Stimulated activated CD4-positive, alpha-beta T cell treated with anti-CD3 and anti-CD28 coated beads, Interleukin-12 subunit alpha, Interleukin-12 subunit beta, amount 100 ng/mL, for 4 hours (primary cell): ENCODE measurements at places on chromosomes 1 and 21.

DNA sequence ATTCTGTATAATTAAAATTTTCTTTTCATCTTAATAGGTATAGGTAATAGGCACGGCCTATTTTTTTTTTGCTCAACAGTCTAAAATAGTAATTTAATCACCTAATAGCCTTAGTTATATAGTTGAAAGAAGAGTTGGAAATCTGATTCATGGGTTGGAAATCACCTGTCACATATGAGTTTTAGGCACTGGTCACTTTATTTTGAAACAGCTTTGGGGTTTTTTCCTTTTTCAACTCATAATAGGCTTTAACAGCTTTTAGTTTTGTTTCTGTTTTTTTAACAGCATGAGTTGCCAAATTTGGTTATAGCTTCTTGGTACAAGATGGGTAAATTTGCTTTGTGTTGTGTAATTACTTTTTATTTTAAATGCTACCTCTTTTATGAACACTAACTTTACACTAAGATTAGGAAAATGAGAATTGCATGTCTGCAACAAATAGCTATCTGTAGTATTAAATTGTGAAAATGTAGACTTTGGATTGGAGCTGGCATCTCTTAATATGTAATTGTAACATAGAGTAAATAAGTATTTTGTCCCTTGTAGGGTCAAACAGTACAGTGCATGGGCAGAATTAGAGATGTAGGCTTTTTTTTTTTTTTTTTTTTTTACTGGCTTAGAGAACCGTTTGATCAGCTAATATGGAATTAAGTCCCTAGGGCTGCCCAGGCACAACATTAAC, 109.8 kb downstream of the OSBPL9 start:
- DNase-seq: no peak

DNA sequence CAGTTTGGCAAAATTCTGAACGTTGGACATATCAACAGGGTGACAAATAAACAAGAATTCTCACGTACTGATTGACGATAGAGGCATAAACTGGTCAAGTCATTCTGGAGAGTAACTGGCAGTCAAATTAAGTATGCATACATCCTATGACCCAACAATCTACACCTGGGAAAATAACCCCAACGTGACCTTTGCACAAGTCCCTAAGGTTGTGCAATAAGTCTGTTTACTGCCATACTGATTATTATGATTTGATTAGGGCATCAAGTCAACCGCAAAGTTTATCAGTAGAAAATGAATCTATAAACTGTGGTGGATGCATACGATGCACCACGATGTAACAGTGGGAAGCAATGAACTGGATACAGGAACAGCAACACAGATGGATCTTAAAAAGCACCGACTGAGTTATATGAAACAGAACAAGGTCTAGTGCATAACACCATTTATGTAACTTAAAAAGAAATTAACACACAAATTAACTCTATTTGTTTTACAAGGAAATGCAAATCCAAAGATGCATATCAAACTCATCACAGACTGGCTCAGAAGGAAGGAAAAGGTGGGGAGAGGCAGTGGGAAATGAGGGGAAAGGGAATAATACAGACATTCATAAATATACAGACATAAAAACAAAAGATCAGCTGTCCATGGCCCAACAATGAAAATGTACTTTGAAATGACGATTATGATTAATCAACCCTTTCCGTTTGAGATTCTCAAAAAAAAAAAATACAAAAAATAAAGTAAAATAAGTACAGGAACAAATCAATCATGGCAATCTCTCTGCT, 41.0 kb upstream of the SEC16B start:
- DNase-seq: no peak

- no peak for DNase-seq
Observed at GRCh38 chr1:229022595-229023333, 248.1 kb upstream of the RAB4A start.

DNA sequence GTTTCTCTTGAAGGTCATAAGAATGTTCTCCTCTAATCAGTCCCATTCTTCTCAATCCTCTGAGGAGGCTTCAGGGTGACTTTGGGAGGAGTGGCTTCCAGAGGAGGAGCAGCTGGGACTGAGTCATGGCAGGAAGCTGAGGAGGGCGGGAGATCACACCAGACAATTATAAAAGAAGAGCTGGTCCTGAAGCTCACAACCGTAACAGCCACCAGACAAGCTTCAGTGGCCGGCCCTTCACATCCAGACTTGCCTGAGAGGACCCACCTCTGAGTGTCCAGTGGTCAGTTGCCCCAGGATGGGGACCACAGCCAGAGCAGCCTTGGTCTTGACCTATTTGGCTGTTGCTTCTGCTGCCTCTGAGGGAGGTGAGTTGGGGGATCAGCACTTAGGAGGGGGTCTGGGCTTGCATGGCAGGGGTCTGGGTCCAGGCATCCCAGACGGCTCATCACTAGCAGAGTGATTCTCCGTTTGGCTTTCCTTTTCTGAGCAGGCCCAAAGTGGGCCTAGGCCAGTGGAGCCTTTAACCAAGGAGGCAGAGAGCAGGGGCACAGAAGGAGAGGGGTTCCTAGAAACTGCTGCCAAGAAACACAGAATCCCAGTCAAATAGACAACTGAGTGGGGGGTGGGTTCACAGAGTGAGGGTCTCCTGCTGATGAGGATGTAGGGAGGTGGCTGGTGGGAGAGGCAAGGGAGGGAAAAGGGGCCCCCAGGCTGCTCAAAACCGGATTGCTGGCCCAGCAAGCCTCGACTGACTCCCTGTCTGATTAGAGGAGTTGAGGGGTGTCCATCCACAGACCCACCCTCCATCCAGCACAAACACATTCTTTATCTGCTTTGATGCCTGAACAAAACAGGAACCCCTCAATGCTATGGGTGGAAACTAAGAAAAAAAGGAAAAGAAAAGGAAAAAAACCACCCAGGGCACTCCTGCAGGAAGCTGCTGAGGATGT, at the start of gene ECM1:
Gene ECM1 (plus strand): TSS at position 198 of the 953 bp plus-strand sequence. CDS start 101 bp downstream, at position 299.
- no peak for DNase-seq

- DNase-seq: no peak
Observed at GRCh38 chr1:85947186-85947585, 209.4 kb downstream of the COL24A1 start.

DNA sequence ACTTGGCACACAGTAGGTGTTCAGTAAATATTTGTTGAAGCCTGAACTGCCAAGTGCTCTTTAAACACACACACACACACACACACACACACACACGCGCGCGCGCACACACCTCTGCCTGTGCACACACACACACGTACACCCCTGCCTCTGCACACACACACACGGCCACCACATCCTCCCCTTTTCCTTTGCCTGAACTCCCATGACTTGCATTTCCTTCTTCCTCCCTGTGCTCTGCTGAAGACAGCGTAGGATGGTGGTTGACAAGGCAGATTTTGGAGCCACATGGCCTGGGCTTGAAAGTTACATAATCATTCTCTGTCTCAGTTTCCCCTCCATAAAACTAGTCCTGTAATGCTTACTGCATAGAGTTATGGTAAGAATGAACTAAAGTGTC, 712.3 kb downstream of the PTPRU start:
- no peak for DNase-seq

DNA sequence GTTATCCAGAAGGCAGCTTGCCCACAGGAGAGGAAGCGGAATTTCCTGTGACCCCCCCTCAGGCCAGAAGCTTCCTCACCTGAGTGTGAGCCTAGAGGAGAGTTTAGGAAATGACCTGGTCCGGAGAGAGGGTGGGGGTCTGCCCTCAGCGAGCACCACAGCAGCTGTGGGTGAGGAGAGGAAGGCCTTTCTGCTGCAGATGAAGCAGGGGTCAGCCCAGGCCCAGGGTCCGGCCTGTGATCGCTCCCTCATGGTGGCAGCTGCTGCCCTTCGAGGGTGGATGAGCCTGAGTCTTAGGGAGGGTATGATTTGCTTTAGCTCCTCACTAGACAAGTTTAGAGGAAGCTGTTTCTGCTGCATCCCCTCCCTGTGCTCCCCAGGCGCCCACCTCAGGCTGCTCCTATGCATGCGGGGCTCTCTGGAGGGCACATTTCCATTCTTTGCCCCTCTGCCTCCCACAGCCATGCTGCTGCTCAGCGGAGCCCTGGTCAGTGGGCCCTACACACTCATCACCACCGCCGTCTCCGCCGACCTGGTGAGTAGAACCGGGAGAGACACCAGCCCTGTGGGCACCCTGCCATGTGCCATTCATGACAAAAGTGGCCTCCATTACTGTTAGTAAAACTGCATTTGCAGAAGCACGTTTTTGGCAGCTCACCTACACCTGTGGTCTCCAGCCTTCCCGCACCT, 53.0 kb downstream of the SLC37A1 start:
- DNase-seq: no peak

DNA sequence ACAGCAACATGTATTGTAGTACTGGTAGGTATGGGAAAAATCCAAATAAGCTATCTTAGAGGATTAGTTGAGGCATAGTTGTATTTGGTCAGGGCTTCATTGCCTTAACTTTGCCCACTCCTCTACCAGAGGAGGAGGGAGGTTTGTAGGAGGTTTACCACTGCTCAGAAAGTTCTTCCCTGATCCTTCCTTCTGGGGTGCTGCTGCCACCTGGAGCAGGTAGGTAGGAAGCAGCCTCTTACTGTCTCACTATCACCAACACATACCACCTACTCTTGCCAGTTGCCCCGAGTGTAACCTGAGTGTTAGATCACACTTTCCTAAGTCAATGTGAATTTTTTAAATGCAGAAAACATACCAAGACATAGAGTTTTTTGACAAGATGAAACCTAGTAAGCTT, 24.1 kb upstream of the ZSWIM5 start:
- DNase-seq: no peak

DNA sequence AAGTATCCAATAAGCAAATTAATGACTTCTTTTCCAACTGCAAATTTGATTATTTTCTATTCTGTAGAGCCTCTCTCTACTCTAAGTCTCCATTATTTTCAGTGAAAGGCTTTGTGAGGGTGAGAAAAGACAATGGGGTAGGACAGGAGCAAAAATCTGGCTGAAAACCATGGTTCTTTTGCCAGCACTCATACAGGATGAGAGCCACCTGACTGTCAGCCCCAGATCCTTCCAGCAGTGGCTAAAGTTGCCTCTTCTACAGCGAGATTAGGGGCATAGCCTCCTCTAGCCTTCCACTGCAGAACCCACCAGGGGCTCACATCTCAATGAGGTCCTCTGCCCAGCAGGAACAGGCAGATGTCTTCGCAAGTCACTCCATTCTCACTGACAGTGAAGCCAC, 23.7 kb downstream of the NMNAT2 start:
- DNase-seq: no peak

DNA sequence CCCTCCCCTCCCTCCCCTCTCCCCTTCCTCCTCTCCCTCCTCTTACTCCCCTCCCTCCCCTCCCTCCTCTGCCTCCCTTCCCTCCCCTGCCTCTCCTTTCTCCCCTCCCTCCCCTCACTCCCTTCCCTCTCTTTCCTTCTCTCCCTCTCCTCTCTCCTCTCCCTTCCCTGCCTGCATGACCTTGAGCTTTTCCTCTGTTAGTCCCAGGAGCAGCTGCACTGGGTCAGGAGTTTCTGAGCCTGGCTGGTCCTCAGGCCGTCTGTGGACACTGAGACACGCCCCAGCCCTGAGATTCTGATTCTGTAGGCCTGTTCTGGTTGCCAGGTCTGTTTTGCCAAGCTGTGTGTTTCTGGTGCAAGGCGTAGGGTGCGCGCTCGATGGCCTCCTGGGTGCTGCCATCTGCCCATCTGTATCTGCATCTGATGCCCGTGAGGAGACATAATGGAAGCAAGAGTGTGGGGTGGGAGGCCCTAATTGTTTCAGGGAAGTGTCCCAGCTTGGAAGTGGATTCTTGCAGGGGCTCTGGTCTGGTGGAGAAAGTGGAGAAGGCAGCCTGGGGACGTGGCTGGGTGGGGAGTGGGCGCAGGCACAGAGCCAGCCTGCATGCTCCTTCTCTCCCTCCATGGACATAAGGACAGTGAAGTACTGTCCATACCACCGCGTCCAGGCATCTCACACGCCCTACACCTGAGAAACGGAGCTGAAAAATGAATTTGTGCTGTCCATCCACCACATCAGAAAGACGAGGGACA, 97.2 kb downstream of the WDR4 start:
- no peak for DNase-seq

DNA sequence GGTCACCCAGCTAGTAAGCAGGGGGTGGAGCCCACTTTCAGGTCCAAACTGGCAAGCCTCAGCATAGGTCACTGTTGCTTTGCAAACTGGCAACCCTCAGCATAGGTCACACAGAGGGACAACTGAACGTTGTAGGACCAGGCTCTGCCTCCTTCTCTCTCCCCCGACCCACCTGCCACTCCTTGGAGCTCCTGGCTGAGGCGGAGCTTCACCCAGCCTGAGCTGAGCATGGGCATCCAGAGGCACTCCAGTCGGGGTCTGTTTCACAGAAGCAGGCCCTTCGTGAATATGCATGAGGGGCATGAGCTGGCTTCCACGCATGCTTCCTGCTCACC, 24.2 kb downstream of the CAPZB start:
- DNase-seq: no peak

GRCh38 chr1:116755681-116756080, 1.5 kb downstream of the CD2 start:
- no peak for DNase-seq

- DNase-seq: no peak
Observed at GRCh38 chr1:230076121-230076520, 9.1 kb downstream of the GALNT2 start.

GRCh38 chr1:16607433-16607851, 5.9 kb downstream of the NBPF1 start:
- DNase-seq: no peak

DNA sequence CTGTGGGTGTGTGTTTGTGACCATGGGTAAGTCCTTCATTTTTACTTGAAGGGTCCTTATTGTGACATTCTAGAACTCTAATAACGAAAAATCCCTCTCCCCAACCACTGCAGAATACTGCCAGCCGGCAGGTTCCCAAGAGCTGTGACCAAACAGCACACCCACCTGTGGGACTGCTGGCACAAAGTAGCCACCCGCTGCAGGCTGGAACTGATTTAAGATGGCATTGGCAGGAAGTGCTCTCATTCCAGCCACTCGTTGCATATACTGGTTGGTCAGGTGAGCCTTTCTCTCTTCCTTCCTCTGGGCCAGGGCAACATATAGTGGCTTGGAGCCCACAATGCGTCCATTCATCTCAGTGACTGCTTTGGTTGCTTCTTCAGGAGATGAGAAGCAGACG, 11.6 kb downstream of the PABPC4 start:
- DNase-seq: no peak

DNA sequence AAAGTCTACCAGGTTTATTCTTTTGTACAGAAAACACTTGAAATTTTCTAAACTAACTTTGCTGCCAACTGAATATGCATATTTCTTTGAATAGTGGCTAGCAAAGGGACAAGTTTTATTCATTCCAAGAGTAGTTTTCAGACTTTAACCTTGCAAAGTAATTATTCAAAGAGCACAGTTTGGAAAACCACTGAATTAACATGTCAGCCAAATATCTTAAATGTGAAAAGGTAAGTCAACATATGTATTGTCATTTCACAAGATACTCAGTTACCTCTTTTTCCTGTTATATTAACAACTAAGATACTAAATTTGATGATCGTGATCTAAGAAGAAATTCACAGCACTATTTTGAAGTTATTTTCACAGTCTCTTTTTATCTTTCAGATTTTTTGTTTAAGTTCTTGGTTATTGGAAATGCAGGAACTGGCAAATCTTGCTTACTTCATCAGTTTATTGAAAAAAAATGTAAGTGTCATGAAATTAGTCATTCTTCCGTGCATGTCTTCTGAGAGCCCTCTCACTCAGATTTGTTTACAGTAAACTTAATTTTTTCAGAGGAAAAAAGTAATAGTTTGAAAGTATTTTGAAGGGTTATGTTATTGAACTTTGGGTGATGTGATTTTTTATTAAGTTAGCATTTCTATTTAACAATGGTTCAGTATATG, 15.3 kb downstream of the RAB4A start:
- no peak for DNase-seq

GRCh38 chr1:116722016-116722838, 32.0 kb upstream of the CD2 start:
- DNase-seq: no peak
